ENCODE measurements at places on chromosomes 1 and 21. TPM values are rescaled to one million over a fixed set of nuclear protein-coding genes. Genes with fewer than 3 reads are reported as not detected.

GRCh38 chr1:149962039-149962647 lies 25.5 kb upstream of the MTMR11 start:
- no peaks in the 10 kb centered on the region for H3K27me3 ChIP-seq
- no peak overlapping the region for H3K4me3 ChIP-seq
- peaks cover 26% of the 10 kb centered on the region for H3K4me1 ChIP-seq
- H3K27ac ChIP-seq: peak overlapping the region; percentile 2

DNA sequence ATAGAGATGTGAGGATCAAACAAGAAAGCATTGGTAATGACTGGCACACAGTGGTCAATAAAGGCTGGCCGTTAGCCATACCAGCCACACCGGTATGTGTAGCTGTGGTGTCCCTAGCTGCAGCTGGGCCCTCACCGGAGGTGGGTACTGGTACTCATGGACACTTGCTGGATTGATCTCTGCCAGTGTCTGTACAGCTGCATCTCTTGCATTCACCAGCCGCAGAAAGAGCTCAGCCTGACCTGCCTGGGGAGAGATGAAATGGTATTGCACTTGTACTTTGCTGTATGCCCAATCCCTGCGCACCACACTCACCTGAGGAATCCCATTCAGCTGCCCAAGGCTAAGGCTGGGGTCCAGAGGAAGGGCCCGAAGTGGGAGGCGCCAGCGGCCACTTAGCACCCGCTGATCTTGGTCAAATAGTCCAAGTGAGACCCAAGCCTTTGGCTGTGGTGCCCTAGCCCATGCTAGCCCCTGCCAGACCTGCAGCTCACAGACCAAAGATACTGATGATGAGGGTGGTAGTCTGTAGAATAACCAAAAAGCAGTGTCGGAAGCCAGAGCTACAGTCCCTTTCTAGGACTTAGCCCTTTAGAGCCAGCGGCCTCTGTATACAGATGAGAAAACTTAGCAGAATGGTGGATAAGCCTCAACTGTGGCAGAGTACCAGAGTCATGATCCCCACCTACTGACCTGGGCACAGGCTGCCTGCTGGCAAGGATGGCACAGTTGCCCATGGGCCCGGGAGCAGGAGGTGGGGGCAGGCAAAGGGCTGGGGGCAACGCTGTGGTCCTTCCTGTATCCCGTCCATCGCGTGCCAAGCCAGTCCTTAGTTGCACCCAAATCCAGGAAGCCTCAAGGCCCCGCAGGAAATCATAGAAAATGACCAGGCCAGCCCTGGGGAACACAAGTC lies 3.0 kb downstream of the CCDC17 start:
- no peaks in the 10 kb centered on the region for H3K27me3 ChIP-seq
- H3K4me1 ChIP-seq: peaks cover 12% of the 10 kb centered on the region
- peak overlapping the region; percentile 70 for H3K27ac ChIP-seq

DNA sequence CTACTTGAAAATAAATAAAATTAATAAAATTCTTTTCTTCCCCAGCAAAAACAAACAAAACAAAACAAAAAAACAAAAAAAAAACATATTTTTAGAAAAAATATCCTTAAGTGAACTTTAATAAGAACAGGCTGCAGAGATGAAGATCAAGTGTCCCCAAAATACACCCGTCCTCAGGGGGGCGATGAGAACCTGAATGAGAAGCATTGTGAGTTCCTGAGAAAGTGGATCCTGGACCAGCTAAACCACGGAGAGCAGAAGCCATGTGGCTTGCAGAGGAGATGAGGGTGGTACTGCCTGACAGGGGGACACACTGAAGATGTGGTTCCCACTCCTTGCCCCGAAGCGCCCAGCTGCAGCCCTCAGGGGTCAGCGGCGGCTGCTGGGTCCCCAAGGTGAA lies 89.3 kb downstream of the ITPKB start:
- peaks cover 39% of the 10 kb centered on the region for H3K4me1 ChIP-seq
- no peaks in the 10 kb centered on the region for H3K27me3 ChIP-seq
- DNase-seq: no peak
- H3K36me3 ChIP-seq: peaks cover 4% of the 10 kb centered on the region
- no peak overlapping the region for H3K27ac ChIP-seq

Gene TCEA3
- total RNA-seq: 43.2 TPM
